Osteoblast (primary cell): ENCODE measurements at places on chromosomes 3 and 15. TPM values are rescaled to one million over a fixed set of nuclear protein-coding genes. Genes with fewer than 3 reads are reported as not detected.
A peak's percentile ranks its signal among the peaks of the same experiment; 100 is the strongest.

CCDC54 gene
- not detected in 2 replicates for total RNA-seq

GRCh38 chr3:34727700-34728099 is 911.6 kb upstream of the ARPP21 start:
- H3K27ac ChIP-seq, result no peak overlapping the region
- no peaks in the 10 kb centered on the region for H3K27me3 ChIP-seq
- no peak overlapping the region for H3K4me3 ChIP-seq
- no peaks in the 10 kb centered on the region for H3K4me1 ChIP-seq
- DNase-seq, result no peak

DNA sequence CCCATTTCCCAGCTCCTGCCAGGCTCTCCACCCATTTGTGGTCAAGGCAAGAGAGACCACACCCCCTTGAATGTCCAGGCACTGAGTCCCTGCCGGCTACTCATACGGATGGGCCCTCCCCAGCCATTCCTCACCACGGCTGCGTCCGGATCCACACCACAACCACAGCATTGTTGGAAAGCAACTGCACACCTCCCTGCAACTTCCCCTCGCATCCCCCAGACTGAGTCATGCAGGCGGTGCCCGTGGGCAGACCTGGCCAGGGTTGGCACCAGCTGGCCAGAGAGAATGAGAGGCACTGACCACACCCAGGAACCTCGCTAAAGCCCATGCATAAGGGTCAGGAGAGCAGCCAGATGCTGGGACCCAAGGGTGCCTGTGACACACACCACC is 30.5 kb downstream of the LOXL1 start:
- peak; percentile 98 for DNase-seq
- H3K27ac ChIP-seq, result peak overlapping the region; percentile 73
- H3K4me3 ChIP-seq, result no peak overlapping the region
- H3K4me1 ChIP-seq, result peaks cover 40% of the 10 kb centered on the region

CD200 gene
- 1.5 and 3.3 TPM in 2 replicates for total RNA-seq

- H3K4me1 ChIP-seq, result peaks cover 36% of the 10 kb centered on the region
- H3K36me3 ChIP-seq, result no peaks in the 10 kb centered on the region
- H3K27ac ChIP-seq, result peak overlapping the region; percentile 48
- no peak overlapping the region for H3K4me3 ChIP-seq
- no peaks in the 10 kb centered on the region for H3K27me3 ChIP-seq
- no peak for DNase-seq
Observed at GRCh38 chr3:126925411-126926171, 57.3 kb upstream of the PLXNA1 start.

ATOSA gene
- 34.4 and 47.4 TPM in 2 replicates for total RNA-seq
